ENCODE measurements at places on chromosomes 12 and 14.

GRCh38 chr14:49050822-49051221 lies 535.4 kb downstream of the RPS29 start:
- H3K4me1 ChIP-seq, result no peaks in the 10 kb centered on the region
- no peak overlapping the region for H3K4me3 ChIP-seq
- no peak for DNase-seq
- H3K27me3 ChIP-seq, result no peaks in the 10 kb centered on the region
- H3K36me3 ChIP-seq, result no peaks in the 10 kb centered on the region

GRCh38 chr14:34522496-34522895 lies 17.0 kb downstream of the EAPP start:
- no peak overlapping the region for H3K4me3 ChIP-seq
- no peak overlapping the region for H3K27ac ChIP-seq
- H3K27me3 ChIP-seq, result no peaks in the 10 kb centered on the region

- H3K36me3 ChIP-seq, result no peaks in the 10 kb centered on the region
- DNase-seq, result no peak
- H3K27me3 ChIP-seq, result no peaks in the 10 kb centered on the region
- H3K4me1 ChIP-seq, result no peaks in the 10 kb centered on the region
These were observed 178.8 kb downstream of the STXBP6 start for GRCh38 chr14:24870949-24871701.

GRCh38 chr12:53838978-53839377 lies 87.2 kb upstream of the CISTR start:
- peaks cover 7% of the 10 kb centered on the region for H3K4me1 ChIP-seq
- H3K27me3 ChIP-seq, result no peaks in the 10 kb centered on the region
- no peak overlapping the region for H3K27ac ChIP-seq
- H3K36me3 ChIP-seq, result no peaks in the 10 kb centered on the region
- no peak overlapping the region for H3K4me3 ChIP-seq

GRCh38 chr12:8870586-8870985 lies 43.7 kb upstream of the PHC1 start:
- H3K36me3 ChIP-seq, result no peaks in the 10 kb centered on the region
- H3K27ac ChIP-seq, result no peak overlapping the region
- no peaks in the 10 kb centered on the region for H3K27me3 ChIP-seq
- DNase-seq, result no peak
- H3K4me3 ChIP-seq, result no peak overlapping the region

GRCh38 chr14:91858536-91859275 lies 8.6 kb downstream of the TC2N start:
- no peak for DNase-seq
- no peaks in the 10 kb centered on the region for H3K27me3 ChIP-seq
- no peaks in the 10 kb centered on the region for H3K36me3 ChIP-seq
- no peak overlapping the region for H3K27ac ChIP-seq

All from MM.1S (cell line).